ENCODE measurements at places on chromosomes 5 and 9.

DNA sequence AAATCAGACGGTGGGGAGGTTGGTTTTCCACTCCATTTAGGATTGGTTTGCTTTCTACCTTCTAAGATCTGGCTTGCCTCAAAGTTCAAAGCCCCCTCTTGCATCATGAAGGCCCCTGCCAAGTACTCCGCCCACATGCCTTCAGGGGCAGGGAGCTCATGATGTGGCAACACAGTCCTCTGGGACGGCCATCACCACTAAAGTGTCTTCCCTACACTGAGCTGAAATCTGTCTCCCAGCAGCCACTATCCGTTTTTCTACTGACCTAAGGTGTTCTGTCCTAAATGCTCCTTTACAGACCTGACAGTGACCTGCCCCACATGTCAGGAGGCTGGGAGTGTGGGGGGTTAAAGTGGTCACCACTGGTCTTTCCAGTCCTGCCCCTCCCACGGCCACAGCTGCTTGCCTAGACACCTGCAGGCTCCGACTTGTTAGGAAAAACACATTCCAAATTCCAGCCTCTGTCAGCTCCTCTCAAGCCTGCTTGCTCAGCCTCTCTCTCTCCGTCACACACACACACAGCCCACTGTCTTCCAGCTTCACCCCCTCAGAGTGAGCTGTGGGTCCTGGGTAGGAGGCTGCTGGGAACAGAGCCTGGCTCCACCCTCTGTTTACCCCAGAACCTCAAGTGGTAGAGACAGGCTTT, 44.9 kb downstream of the SHB start:
- no peak for DNase-seq

DNA sequence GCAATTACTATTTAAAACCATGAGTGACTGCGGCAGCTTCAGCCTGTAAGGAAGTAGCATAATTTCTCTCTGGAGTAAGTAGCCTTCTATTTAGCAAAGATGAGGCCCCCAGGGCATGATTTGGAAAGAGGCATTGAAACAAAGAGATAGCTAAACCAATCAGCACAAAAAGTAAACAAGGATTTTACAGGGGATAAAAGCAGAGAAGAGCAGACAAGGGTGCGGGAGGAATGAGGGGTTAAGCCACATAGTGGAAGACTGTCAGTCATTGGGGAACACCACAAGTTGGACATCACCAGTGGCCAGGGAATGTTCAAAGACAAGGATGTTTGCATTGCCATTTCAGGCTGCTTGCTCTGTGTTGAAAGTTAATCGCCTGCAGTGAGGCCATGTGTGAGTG, 24.0 kb upstream of the C5orf63 start:
- no peak for DNase-seq

DNA sequence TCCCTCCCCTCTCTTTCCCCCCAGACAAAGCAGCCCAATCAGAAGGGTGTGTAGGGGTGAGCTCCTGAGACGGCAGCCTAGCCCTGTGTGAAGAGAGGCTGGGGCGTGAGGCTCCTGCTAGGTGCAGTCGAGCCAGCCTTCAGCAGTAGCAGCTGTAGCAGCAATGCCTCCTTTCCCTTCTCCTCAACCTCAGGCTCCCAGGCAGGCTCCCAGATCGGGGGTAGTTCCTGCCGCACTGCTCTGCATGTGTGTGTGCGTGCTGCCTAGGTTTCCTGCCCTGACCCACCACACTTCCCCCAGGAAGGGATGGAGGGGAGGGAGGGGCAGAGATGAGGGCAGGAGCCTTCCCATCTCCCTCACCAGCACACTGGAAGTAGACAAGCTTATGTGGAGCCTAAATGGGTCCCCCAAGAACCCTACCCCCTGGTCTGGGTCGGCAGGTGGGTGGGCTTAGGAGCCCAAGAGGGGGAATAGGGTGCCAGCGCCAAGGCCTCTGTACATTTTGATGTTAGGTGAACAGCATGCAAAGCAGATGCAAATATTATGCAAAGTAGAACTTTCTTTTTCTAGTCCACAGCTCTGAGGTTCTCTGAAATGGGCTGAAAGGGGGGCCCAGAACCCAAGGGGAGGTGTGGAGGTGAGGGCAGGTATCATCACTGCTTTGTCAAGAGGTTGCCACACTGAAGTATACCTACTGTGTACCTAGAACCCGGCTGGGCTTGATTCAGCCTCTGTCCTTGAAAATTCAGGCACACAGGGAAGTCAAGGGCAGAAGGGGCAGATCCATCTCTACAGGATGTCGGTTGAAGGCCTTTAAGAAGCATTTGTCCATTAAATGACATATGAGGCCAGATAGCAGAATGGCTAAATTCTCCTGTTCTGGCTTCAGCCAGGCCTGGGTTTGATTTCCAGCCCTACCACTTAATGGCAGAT, 57.8 kb downstream of the CXXC5 start:
- DNase-seq = no peak

GRCh38 chr5:168469816-168470215, 16.5 kb upstream of the RARS1 start:
- no peak for DNase-seq

DNA sequence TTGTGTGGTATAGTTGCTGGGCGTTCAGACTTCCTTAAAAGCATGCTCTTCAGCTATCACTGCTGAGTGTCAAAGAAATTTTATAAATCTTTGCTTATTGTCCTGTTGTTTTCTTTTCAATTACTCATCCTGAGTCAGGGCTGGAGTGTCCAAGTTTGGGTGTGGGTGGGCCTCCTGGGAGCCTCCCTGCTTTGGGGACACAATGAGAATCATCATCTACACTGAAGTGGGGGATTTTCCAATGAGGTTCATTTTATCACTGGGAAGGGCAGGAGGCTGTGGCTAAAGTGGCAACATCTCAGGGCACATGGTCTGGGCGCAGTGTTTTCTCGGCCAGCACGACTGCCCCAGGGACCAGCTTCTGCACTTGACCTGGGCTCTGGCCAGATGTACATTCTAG, 19.5 kb downstream of the GFPT2 start:
- DNase-seq = no peak

All from activated CD4-positive, CD25-positive, alpha-beta regulatory T cell treated with anti-CD3 and anti-CD28 coated beads, Interleukin-2, amount 50 U/mL, for 16 hours (primary cell).